ENCODE measurements at places on chromosomes 4 and X.

GRCh38 chrX:48576108-48576507, 1.8 kb downstream of the RBM3 start:
- DNase-seq = no peak

- no peak for DNase-seq
These were observed 12.7 kb downstream of the ART3 start for GRCh38 chr4:76087007-76087769.

DNA sequence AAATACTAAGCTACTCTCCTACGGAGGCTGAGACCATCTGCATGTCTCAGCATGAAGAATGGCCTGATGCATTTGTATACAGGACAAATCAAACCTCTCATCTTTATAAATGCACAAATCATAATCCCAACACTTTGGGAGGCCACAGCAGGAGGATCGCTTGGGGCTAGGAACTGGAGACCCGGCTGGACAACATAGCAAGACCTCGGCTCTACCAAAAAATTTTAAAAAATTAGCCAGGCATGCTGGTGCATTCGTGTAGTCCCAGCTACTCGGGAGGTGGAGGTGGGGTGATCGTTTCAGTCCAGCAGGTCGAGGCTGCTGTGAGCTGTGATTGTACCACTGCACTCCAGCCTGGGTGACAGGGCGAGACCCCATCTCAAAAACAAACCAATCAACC, 262.8 kb downstream of the DHRSX start:
- no peak for DNase-seq

DNA sequence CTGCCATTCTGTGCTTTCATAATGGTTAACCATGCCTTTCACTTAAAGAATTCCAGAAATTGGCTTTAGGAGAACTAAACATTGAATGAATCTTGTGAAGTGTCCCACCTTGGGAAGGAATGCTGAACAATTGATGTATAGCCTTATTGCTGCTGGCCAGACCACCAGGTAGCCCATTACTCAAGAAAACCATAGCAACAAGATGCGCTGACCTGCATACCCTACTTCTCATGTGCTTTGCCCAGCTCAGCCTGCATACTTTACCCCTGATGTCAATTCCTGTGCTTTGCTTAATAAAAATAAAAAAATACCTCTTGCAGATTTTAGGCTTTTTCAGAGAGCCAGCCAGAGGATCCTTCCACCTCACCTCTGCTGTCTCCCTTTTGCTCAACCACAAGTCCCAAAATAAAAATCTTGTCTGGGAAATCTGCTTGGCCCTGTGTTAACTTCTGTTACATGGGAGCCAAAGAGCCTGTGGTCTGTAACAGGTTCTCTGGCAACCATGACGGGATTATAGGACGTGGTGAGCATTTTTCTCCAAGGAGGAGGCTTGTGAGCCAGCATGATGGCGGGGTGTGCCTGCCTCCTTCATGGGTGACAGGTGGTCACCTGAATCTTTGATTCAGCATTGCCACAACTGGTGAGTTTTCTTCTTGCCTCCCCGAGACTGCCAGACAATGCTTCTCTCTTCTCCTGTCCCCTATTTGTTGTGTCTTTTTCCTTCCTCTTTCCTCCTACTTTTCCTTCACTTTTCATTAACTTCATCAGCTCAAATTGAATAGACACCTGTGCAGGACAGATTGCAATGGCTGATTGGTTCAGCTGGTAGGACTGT, 106.8 kb downstream of the ARSJ start:
- no peak for DNase-seq

GRCh38 chrX:71450433-71451106, 82.3 kb upstream of the OGT start:
- DNase-seq = no peak

GRCh38 chrX:46130247-46130646, 415.0 kb downstream of the ZNF674 start:
- DNase-seq = no peak

DNA sequence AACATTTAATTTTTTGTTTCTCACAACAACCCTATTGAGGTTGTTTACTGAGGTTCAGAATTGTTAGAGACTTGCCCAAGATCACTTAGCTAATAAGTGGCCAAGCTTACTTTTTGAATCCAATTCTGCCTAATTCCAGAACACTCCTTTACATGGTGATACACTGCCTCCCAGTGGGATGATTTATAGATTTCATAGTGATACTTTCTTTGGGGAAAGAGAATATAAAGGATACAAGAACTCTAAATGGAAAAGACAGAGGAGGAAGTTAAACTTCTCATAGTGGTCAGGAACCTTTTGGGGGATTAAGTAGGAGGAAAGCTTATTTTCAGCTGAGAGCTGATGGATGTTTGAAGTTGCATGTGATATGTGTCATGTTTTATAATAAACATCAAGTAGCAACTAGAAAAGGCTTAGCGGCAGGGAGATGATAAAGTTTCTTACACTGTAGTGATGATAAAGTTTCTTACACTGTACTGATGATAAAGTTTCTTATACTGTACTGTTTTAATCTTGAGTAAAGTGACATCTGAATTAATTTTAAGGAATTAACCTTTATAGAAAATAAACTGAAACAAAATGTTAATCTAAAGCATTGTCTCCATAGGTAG, 15.3 kb downstream of the STAG2 start:
- no peak for DNase-seq

GRCh38 chr4:8115916-8116315, 42.7 kb downstream of the ABLIM2 start:
- no peak for DNase-seq
